ENCODE measurements at places on chromosomes 6 and 20. TPM values are rescaled to one million over a fixed set of nuclear protein-coding genes. Genes with fewer than 3 reads are reported as not detected.

Gene GNAS-AS1
- 1.7 TPM for total RNA-seq

DNA sequence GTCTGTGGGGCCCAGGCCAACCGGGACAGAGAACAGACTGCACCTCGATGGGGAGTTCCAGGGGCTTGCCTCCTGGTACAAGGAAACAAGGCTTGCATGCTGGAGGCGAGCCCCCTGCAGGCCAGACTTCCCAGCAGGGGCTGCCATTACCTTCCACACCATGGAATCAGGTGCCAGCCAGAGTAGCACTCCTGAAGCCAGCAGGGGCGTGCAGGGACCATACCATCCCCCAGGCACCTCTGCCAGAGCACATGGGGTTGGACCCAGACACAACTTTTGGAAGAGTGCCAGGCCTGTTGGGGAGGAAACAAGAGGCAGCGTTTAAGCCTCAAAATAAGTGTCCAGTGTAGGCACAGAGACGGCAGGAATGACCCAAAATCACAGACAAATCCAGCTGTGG lies 6.5 kb downstream of the DDO start:
- no peak for DNase-seq

Gene C20orf202
- total RNA-seq: 0.54 TPM

- DNase-seq: no peak
These were observed 5.5 kb downstream of the CASP8AP2 start for GRCh38 chr6:89834884-89835792.

DNA sequence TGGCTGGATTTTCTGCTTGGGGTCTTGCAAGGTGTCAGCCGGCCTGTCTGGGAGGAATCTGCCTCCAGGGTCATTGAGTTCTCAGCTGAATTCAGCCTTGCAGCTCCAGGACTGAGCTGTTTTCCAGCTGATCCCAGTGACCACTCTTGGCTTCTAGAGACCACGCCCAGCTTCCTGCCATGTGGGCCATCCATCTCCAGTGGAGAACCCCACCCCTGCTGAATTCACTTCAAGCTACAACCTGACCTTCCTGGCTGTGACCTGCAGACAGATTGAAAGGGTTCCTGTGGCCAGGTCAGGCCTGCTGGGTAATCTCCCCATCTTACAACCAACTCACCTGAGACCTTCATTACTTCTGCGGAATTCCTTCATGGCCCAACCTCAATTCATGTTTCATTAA lies 26.5 kb upstream of the SYNDIG1 start:
- no peak for DNase-seq

DNA sequence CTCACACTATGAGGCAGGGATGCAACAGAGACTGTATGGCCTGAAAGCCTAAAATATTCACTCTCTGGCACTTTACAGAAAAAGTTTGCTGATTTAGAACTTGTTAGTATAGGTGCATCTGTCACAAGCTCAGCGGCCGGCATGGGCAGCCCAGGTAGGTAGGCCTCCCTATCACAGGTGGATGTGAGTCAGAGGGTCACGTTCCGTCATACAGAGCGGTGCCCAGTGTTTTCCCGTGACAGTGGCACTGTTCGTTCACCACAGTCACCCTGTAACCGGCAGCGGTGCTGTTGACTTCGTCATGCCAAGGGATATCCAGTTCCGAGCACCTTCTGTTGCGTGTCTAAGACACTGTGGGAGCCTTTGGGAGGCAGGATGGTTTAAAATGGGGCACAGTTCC lies 32.9 kb upstream of the PXDC1 start:
- no peak for DNase-seq

Gene FAM217A
- not detected for total RNA-seq

Gene CHD6
- 65.9 TPM for total RNA-seq

DNA sequence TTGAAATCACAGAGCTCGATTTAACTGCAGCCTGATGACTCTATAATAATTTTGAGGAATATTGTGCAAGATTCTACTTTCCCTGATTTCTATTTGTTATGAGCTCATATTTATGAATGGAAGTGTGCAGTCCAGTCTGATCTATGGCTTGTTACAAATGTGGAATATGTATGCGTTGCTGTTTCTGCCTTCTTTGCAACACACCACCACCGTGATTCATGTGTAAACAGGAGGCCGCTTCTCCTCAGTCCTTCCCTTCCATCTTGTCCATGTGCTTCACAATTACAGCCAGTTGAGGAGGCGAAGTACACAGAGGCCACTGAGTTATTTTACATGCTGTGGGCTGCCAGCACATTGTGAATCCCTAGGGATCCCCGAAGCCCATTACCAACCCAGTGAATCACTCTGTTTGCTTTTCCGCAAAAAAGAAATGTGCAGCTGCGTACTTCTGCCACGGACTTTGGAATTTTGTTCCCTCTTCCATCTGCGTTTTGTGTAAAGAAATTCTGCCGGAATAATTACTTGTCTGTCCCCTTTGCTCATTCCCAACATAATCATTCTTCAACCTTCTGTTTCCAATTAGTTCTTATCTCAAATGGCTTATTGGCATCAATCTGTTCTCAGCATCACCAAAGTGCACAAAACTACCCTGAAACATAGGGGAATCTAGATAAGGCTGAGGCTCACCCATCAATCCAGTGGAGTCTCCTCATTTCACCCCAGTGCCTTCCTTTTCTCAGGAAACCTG lies 551.6 kb upstream of the CITED2 start:
- no peak for DNase-seq

DNA sequence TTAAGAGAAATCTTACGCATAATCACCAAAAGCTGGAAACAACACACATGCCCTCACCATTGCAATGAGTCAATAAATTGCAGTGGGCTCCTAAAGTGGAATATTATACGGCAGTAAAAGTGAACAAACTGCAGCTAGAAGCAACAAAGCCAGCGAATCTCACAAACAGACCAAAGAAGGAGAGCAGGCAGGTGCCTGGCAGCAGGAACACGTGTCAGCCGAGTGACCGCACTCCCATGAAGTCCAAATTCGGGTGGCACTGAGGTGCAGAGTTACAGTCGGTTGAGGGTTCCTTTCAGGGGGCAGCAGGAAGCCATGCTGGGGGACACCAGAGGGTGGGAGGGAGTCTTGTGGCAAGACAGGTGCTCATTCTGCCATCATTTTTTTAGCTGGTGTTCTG lies 313.1 kb downstream of the TAF4 start:
- peak; percentile 19 for DNase-seq

GRCh38 chr6:170274713-170275560 lies 15.9 kb downstream of the DLL1 start:
- DNase-seq: peak; percentile 55

GRCh38 chr6:52293067-52293466 lies 8.5 kb upstream of the MCM3 start:
- DNase-seq: no peak

- DNase-seq: no peak
These were observed 182.5 kb upstream of the PDE10A start for GRCh38 chr6:165845493-165845892.

DNA sequence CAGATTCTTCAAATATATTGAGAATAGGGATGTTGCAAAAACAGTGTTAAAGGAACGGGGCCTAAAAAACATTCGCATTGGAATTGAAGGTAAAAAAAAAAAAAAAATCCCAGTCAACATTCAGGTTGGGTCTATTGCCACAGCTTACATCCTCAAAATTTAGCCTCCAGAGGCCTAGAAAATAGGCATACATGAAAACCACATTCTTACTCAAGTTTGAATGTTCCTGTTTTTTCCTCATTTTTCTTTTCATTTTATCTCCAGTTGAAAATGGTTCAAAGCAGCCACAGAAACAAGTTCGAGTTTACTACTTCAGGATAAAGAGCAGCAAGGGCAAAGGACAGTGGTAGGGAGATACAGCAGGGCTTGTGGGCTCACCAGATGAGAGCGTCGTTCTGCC lies 41.9 kb downstream of the KCTD20 start:
- DNase-seq: no peak

GRCh38 chr6:63740709-63741108 lies 105.1 kb downstream of the PHF3 start:
- no peak for DNase-seq

Gene PDE7B
- 6.9 TPM for total RNA-seq

DNA sequence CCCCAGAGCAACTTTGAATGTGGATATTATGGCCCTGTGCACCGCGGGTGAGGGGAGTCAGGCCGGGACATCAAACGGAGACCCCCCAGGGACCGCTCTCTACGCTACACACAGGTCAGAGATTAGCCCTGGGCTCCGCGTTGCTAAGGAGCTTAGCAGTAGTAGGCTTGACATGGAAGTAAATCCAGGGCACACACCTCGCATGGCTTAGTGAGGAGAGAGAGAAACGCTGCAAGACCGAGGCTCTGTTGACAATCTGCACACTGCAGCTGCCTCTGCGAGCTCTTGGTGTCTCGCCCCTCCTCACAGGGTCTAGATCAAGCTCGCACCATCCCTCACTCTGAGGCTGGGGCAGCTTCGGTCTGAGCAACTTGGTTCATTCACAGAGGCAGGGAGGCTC lies 116.1 kb upstream of the CDH4 start:
- no peak for DNase-seq

Gene CARMIL1
- total RNA-seq: 33.9 TPM

- DNase-seq: no peak
These were observed 154.4 kb upstream of the STMND1 start for GRCh38 chr6:16947375-16948015.

Gene GMPR
- 23.8 TPM for total RNA-seq

Gene NQO2
- 23.2 TPM for total RNA-seq

GRCh38 chr6:133088931-133089695 lies 152.0 kb upstream of the EYA4 start:
- no peak for DNase-seq

All from aorta (tissue), 5 donors.